CD4-positive, alpha-beta T cell treated with Interferon gamma for 1 hour (primary cell): ENCODE measurements at places on chromosomes 11 and 22.

DNA sequence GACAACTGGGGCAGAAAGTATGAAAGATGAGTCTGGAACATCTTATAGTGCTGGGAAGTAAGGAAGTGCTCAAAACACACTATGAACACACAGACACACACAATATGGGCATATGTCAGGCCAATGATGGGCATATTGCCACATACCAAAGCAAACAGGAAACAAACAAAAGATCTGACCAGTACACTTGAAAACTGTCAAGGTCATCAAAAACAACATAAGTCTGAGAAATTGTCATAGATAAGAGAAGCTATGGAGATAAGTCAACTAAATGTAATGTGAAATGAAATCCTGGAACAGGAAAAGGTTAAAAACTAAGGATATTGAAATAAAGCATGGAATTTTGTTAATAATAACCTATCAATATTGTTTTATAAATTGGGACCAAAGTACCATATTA, 46.4 kb downstream of the GUCY1A2 start:
- no peak for DNase-seq

GRCh38 chr11:18145025-18145424, 12.7 kb downstream of the MRGPRX3 start:
- DNase-seq, result no peak

- no peak for DNase-seq
Observed at GRCh38 chr22:38935023-38935422, 22.4 kb upstream of the APOBEC3A start.

- DNase-seq, result no peak
Observed at GRCh38 chr11:76626266-76626665, 44.3 kb downstream of the LRRC32 start.

DNA sequence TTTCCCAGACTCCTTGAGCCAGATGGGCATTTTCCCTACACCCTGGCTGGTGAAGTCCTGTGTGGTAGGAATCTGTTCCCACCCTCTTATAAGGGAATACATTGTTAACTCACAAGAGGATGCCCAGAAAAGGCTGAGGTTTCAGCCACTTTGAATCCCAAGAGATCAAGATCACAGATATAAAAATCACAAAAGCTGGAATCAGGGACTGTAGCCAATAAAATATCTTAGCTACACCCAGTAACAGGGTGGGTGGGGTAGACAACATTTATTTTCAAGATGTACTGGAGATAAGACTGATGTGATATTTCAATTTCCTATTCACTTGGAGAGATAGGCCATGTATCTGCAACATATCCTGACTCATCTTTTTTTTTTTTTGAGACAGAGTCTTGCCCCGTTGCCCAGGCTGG, 50.3 kb downstream of the COPB1 start:
- DNase-seq, result no peak

DNA sequence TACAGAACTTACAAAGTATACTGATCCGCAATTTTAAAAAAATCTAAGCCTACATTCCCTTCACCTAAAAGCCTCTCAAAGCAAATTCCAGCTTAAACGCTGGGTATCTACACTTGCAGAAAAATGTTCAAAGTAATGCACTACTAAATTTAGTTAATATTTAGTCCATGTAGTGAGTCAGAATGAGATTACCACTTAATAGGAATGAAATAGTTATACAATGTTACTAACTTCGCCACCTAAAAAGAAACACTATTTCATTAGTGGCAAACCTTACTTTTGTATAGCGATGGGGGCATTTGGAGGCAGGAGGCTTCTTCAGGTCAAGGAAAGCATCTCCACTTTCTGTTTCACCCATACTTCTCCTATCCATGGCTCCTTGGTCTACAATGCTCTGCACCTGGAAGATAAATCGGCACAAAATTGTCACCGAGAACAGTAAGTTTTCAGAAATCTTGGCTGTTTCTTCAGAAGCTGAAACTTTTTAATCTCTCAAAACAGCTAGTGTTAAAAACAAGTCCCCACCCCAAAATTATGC, 1.2 kb downstream of the EIF4ENIF1 start:
- no peak for DNase-seq

DNA sequence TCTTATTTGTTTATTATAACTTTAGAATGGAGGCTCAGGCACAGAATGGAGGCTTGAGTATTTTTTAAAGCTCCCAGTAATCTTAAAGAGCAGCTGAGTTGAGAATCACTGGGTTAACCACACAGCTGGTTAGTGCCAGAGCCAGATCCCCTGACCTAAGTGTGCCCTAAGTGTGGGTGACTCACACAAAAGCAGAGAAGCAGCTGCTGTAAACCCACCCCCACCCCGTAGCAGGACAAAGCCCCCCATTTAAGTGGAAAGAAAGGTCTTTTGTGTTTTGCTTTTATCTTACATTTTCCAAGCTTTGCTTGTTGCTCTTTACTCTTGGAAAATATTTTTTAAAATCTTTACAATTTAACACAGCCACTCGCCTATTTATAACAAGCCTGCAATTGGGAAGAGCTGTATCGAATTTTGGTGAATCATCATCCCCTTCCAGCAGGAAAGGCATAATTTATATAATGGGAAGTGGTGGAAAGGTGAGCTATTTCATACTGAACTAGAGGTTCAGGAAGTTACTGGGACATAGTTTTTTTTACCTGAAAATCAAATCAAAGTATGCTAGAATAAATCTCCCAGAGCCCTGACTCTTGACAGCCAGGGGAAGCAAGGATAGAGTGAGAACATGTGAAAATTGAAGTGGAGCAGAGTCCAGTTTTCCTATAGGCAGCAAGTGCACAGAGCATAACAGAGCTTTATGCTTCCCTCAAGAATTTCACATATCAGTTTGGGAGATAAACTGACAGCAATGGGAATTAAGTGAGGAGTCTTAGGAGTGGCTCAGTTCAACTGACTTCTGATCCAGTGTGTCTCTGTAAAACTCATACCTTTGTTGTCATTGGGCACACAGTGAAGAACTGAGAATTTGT, 405.7 kb downstream of the AASDHPPT start:
- DNase-seq, result no peak

- DNase-seq, result no peak
Observed at GRCh38 chr22:39893526-39893925, at the start of gene ENTHD1. Gene ENTHD1 (minus strand): TSS chr22:39893760. CDS start chr22:39887748, 6,012 bp downstream.

DNA sequence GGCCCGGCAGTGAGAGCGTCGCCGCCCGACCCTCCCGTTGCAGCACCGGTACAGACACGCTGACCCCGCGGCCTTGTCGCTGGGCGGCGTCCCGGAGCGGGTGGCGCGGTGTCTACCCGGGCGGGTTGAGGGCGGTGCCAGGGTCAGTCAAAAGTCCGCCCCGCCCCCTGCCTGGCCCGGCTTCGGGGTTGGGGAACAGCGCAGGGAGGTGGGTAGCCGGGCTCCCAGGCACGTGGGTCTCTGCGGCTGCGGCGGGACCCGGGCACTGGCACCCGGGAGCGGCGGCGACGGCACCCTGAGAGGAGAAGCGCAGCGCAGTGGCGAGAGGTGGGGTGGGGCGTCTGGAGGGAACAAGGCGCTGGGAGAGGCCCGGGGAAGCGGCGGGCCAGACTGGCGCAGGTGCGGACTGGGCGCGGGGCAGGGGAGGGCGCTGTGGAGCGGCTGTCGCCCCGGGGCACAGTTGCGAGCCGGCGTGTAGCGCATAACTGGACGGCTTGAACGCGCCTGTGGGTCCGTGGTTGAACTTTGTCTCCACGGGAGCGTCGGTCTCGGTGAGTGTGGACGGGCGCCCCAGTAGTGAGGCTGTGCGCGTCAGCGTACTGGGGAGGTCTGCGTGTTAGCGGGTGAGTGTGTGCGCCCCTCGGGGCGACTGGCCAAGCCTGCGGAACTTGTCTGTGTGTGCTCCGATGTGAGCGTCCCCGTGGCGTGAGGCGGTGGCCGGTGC, at the start of gene P2RY2:
Gene P2RY2 (plus strand): TSS at position 176 of the 724 bp plus-strand sequence. CDS start 15,879 bp downstream, outside the sequence.
- peak; percentile 59 for DNase-seq

GRCh38 chr11:73172992-73173656, 31.0 kb upstream of the FCHSD2 start:
- no peak for DNase-seq

GRCh38 chr22:44669561-44669976, 32.4 kb upstream of the PRR5 start:
- no peak for DNase-seq
